ENCODE measurements at places on chromosomes 6 and 20.

DNA sequence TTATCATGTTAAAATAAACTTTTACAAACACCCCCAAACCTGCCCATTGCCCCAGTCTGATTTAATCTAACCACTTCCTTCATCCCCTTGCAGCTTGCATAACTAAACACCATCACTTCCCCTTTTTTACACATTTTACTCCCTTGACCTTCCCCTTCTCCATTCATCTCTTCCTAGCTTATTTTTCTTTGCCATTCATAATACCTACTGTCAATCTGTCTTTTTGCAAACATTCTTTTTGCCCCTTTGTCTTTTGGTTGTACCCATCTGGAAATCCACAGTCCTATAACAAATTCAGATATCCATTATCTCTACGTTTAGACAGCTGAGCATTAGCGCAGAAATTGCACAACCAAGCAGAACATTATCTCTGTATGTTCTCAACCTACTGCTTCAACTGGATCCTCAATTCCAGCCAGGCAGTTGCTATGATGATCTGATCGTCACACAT is 51.2 kb downstream of the C6orf52 start:
- DNase-seq: no peak

- no peak for DNase-seq
Measured at GRCh38 chr6:80469977-80470376, 363.5 kb downstream of the BCKDHB start.

- no peak for DNase-seq
Measured at GRCh38 chr6:105326833-105327770, 75.8 kb downstream of the PREP start.

DNA sequence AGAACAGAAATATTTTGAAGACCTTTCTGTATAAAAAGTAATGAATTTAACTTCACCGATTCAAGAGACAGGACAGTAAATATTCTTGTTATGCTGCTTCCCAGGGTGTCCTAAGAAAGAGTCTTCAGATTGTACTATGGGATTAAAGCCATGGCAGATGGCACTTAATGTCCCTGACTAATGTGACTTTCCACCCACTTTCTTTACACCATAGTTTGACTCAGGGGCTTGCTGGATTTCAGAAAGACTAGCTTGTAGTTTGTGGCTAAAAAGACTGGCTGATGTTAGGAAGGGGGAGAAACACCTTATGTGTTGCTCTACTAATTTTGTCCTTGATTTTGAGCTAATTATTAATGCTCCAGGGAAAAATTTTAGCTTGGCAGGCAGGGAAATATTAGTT is 75.9 kb downstream of the UTRN start:
- no peak for DNase-seq

- DNase-seq: no peak
Measured at GRCh38 chr6:108247965-108248536, 12.8 kb downstream of the SNX3 start.

- no peak for DNase-seq
Measured at GRCh38 chr20:43194137-43194536, 4.4 kb upstream of the PTPRT start.

DNA sequence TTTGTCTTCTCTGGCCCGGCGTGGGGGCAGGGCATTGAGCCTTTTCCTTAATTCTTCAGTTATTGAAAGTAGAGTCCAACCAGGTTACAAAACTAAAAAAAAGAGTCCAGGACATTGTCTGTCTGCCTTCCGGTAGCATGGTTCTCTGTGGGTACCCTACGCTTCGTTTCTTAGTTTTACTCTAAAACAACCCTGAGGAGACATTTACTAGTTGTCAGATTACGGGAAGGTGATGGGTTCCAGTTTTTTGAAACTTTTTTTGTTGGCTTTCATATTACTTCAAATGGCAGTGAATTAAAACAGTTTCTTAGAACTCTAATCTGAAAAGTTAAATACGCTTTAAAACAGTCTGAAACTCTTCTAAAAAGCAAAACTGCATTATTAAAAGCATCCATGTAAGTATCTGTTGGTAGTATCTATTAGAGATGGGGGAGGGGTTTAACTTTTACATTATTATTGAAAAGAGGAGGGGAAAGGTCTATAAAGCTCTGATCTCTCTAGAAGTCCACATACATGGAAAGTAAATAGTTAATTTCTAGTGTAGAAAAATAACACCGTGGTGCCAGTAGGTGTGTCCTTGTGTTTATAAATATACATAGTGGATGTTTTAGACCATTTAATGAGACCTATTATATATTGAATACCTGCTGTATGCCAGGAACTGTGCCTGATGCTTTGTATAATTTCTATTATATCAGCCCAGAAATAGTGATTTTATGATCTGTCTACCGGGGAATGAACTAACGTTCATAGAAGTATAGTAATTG is 2.2 kb downstream of the BICRAL start:
- DNase-seq: no peak

GRCh38 chr6:16420337-16420714 is 181.9 kb downstream of the GMPR start:
- no peak for DNase-seq

DNA sequence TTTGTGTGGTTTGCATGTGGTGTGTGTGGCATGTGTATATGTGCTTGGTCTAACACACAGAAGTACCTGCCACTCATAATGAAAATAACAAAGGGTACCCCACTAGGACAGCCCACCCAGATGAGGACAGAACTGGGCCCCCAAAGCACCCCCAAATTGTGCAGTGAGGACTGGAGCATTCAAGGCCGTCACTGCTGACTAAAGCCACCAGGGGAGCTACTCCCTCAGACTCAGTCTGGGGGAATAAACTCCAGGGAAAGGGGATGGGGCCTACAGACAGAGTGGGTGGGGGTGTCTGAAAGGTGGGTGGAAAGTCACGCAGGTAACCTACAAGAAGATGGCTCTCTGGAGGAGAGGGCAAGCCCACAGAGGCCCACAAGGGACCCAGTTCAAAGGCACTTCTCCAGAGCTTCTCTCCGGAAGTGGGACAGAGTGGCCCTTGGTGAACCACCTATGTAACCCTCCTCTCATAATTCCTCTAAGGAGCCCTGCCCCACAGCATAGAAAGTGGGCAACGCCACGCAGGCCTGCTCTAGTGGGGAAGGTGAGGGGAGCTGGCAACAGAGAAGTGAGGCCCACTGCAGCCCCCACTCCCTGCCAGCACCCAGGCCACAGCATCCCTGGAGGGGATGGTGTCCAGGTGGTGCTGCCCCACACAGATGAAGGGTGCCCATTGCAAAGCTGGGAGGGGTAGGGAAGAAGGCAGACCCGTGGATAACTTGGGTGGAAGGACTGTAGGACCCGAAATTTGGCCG is 122.8 kb upstream of the MAFB start:
- DNase-seq: no peak

- DNase-seq: no peak
Measured at GRCh38 chr20:17710379-17711266, 10.9 kb downstream of the BANF2 start.

DNA sequence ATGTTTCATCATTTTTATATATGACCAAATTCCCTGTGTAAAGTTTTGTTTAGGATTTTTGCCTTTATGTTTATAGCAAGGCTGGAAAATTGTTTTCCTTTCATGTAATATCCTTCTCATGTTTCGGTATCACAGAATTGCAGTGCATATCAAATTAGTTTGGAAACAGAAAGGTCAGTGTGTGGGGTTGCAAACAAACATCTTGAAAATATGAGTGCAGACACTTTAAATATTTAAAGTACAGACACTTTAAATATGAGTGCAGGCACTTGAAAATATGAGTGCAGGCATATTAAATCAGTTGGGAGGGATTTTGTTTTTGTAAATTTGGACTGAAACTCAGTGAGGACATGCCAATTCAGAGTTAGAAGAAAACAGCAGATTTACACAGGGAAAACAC is 6.5 kb downstream of the SLPI start:
- no peak for DNase-seq

- no peak for DNase-seq
Measured at GRCh38 chr6:11724286-11724685, 54.3 kb downstream of the ADTRP start.

- no peak for DNase-seq
Measured at GRCh38 chr20:41405436-41405835, 38.8 kb upstream of the EMILIN3 start.

DNA sequence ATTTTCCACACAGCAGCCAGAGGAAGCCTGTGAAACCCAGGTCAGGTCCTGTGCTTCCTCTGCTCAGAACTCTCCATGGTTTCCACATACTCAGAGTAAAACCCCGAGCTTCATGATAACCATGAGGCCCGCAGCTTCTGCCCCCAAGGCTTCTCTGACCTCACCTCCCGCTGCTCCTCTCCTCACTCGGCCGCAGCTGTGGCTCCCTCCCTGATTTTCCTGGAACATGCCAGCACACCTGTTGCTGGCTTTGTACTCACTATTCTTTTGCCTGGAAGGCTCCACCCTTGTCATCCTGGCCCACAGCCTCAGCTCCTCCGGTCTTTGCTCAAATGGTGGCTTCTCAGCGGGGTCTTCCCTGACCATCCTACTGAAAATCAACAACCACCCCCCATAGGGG is 341.7 kb downstream of the PREX1 start:
- DNase-seq: no peak

All from activated CD4-positive, alpha-beta T cell treated with anti-CD3 and anti-CD28 coated beads for 48 hours (primary cell).